GM18507 (cell line): ENCODE measurements at places on chromosomes 3 and 15.

GRCh38 chr15:36347272-36347858 is 232.1 kb upstream of the CDIN1 start:
- DNase-seq = no peak

DNA sequence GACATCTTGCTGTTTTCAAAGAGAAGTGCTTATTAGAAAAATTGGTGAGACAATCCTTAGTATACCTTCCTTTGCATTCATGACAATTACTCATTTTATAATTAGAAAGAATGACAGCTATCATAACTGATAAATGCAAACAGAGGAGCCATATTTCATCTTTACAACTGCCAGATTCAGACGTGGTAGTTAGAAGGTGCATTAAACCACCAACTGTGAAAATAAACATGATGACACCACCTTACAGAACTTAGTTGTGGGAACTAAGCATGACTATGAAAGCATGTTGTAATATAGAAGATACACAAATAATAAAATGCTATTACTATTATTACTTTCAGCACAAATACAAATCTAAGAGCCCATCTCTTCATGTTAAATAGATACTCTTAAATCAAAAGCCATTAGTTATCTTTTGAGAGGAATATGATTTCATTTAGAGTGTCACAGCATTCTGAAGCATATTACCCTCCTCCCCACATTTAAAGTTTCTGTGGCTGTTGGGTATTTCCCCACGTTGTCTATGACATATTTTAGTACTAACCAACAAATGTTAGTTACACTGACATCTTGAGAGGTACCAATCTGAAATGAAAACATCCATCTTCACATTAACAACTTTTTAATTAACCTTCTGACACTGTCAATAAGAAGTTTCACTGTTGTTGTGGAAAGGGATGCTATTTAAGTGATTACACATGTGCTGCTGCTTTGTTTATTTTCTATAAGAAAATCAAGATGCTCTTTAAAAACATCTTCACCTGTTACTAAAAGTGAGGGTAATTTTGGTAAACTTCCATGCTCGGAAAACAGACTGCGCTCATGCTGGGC is 163.8 kb downstream of the LSAMP start:
- DNase-seq = no peak

- DNase-seq = no peak
These were observed 376.8 kb upstream of the THBS1 start for GRCh38 chr15:39204031-39204430.

DNA sequence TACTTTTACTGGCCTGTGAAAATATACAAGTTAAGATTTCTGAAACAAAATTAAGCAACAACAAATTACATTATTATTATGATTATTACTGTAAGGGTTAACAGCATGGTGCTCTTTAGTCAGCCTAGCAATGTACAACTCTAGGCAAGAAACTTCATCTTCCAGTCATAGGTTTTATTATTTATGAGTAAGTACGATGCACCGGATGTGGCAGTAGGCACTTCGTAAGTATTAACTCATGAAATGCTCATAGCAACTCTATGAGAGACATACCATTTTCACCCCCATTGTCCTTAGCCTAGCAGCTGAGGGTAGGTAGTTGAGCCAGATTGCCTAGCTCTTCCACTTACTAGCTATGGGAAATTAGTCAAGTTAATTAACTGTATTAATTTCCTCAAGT is 68.0 kb upstream of the PTPRG start:
- DNase-seq = no peak

DNA sequence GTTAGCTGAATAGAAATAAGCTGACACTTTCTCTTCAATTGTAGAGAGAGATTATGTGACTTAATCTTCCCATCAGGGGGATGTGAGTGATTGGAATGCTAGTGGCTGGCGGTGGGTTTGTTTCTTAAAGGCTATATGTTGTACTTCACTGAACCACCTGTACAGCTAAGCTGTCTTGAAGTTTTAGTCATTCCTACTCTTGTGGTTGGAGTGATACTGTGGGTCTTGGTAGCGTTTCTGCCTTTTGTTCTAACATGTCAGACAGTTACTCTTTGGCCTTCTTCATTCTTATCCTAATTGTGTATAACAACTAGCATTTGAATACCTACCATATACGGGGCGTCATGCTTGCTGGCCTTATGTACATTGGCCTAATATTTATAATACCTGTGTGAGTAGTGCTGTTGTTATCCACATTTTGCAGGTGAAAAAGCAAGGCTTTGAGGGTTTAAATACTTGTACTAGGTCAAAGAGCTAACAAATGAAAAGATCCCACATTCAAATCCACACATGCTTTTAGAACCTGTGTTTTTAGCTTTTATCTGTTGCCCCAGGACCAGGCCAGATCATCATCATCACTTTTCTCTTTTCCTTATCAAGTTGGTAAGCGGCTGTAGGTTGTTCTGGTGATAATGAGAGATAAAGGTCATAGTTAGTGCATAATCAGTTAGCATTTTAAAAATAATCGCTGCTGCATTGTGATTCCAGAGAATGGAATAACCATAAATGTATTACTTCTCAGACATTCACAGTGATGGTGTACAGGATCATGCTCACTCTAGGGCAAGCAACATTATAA is 50.2 kb downstream of the AKAP13 start:
- no peak for DNase-seq

- no peak for DNase-seq
These were observed 190.1 kb downstream of the PDE8A start for GRCh38 chr15:85171736-85172135.

GRCh38 chr3:176442326-176442725 is 755.0 kb downstream of the TBL1XR1 start:
- no peak for DNase-seq

DNA sequence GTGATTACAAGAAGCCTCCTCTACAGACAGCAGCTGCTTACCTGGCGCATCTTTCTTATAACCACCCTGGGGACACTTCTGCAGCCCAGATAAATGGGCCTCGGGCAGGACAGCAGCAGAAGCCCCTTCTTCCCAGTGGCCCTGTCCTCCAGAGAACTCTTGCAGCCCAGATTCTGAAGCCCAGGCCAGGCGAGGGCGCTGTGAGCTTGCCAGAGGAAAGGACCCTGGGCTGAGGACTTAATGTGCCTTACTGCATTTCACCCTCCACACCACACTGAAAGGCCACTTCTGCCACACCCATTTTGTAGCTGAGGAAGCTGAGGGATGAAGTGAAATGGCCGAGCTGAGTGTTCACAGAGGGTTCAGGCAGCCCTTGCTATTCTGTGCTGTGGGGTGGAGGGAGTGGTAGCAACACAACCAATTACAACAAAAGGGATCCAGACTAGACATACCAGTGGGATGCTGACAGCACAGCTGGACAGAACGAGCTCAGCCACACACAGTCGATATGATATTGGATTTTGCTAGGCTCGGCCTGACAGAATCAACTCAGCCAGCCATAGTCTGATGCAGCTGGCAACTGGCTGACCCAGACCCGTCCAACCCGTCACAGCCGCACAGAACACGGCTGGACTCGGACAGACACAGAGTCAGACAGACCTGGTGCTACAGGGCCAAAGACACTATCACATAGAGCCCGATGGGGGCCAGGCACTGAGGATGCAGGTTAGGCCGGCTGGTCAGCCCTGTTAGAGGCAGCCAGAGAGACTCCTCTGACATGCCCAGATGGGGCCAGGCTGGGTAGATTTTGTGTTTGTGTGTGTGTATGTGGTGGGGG is 7.3 kb downstream of the ACOX2 start:
- no peak for DNase-seq

DNA sequence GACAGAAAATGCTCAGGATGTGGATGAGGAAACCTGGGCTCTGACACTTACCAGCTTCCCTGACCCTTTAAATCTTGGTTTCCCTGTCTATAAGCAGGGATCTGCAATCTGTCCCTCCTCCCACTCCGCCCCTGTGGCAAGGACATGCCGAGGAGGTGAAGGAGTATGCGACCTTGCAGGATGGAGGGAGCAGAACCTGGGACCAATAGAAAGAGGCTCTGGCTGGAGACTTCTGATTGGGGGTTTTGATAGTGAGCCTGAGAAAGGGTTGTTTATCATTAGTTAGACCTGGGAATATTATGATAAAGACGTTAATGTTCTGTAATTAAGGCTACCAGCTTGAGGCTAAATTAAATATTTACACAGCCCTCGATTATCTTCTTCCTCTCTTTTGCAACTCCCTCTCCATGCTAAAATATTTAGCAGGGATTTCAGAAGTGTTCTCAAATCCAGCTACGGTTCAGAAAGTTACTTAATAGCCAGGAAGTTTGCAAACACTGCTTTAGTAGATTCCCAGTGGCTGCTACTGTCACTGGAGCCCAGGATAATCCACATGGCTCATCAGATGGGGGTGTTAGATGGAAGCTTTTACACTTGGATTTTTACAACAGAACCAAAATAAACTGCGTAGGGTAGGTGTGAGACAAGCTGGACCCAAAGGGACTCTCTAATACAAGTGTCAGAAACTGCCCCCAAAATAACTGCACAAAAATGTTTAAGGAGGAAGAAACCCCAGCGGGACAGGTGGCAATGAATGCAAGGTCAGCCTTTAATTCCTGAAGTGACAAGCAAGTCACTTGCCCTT is 9.2 kb upstream of the PAQR5 start:
- no peak for DNase-seq

- no peak for DNase-seq
These were observed 8.9 kb downstream of the SMARCC1 start for GRCh38 chr3:47772788-47773187.

GRCh38 chr3:193391902-193392301 is 13.3 kb upstream of the ATP13A5 start:
- DNase-seq = no peak

GRCh38 chr15:89487791-89488190 is 8.6 kb downstream of the RHCG start:
- DNase-seq = no peak

DNA sequence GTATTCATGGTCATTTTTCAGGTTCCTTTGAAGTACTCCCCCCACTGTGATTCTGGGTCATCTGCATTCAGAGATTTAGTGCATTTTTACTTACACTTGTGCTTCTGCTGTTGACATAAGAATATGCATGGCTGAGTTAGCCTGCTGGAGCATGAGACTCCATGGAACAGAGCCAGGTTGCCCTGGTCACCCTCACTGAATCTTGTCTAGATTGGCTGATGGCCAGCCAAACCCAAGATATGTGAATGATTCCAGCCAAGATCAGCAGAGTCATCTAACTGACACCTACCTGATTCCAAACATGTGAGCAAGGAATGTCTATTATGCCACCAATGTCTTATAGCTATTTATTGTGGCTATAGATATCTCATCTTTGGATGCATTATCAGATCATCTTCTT is 25.1 kb downstream of the DTWD1 start:
- DNase-seq = no peak

GRCh38 chr3:142223282-142223681 is 2.1 kb downstream of the GK5 start:
- no peak for DNase-seq

DNA sequence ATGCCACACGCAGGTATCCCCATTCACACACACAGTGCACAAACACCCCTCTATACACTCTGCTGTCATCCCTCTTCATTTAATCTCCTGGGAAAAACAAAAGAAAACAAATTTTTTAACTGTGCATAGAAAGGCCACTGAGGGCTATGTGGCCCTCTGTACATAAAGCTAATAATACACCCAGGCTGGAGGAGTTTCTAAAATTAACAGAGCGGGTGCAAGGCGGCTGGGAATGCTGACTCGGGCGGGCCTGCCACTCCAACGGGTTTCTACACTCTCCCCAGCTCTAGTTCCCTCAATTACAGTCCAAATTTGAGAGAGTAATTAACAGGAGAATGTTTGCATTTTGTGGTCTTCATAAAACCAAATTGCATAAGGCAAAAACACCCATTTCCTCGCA is 23.1 kb downstream of the HCN4 start:
- DNase-seq = no peak

DNA sequence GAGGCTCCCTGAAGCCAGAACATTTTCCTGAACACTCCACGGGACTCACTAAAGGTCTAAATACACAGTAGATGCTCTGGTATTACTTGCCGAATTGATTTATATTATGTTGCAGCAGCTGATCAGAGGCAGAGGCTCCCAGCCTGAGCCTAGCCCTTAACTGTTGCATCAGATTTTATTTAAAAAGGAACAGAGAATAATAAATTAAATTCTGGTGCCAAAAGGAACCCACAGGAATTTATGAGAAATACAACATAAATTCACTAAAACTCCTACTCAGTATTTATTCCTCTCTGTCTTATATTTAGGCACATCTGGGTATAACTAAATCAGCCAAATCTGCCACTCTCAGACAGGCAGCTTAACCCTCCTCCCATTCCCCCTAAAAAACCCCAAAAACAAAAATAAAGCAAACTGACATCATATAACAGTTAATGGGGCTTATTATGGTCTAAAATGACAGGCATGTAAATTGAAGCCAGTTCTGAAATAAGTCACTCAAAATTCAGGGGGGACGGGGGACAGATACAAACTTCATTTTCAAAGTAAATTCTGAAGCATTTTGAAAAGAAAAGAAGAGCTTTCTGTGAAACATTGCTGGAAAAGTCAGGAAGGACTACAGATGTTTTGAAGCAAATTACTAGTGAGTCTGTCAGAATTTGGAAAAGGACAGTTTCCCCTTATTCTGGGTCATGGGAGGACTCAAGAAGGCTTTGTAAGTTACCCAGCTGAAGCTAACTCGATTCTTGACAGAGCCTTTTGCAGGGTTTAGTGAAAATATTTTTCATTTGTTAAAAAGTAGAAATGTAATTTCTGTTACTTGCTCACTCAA is 53.8 kb upstream of the CORO2B start:
- no peak for DNase-seq

GRCh38 chr3:138172625-138173024 is 2.1 kb downstream of the DBR1 start:
- DNase-seq = no peak

DNA sequence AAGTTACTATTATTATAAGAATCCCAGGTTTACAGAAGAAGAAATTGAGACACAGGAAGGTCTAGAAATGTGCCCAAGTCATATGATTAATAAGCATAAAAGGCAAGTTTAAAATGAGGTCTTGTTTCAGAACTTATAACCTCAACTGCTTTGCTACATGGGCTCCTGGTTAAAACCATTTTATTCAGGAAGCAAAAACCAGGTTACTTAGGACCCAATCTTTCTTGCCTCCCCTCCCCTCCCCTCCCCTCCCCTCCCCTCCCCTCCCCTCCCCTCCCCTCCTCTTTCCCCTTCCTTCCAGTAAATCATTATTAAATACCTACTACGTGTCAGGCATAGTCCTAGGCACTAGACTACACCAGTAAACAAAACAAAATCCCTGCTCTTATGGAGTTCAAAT is 93.9 kb downstream of the NAALADL2 start:
- DNase-seq = no peak

GRCh38 chr3:180747805-180748361 is 68.6 kb upstream of the CCDC39 start:
- no peak for DNase-seq

GRCh38 chr3:153029350-153029749 is 132.7 kb upstream of the RAP2B start:
- DNase-seq = no peak

- DNase-seq = no peak
These were observed 59.1 kb downstream of the DNASE1L3 start for GRCh38 chr3:58151637-58152036.
